ENCODE measurements at places on chromosomes 3 and 15.

DNA sequence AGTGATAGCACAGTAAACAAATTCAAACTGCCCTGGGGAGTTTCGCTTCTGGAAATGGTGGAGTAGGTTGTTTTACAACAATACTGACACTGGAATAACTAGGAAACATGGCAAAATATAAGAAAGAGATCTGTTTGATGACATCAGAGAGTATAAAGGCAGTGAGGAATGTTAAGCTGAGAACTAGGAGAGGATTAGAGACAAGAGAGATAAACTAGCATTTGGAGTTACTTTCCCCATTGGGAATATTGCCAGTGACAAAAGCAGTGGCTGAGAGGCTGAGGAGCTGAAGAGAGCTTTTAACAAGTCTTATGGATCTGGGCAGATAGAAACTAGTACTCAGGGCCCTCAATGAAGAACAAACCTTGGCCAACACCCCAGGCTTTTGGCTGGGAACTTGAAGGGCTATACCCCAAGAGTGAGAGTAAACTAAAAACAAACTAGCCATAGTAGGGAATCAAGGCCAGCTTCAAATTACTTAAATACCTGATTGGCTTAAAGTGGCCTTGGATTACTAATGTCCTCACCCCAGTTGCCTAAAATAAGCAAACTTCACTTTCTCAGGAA, 280.4 kb downstream of the KLF13 start:
- DNase-seq = no peak

DNA sequence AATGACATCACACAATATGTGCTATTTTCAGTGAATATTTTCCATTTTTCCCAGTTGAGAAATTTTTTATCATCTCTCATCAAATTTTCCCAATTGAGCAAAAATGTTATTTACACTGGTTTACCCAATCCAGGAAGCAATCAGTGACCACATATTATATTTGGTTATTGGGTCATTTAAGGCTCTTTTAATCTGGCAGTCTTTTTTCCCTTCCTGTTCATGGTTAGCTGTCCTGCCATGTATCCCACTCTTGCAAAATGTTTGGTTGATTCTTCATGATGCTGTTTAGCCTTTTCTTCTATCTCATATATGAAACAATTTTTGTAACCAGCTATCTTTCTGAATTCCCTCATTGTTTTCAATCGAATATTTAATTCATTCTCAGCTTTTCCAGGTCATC, 626.0 kb downstream of the RBMS3 start:
- DNase-seq = no peak

DNA sequence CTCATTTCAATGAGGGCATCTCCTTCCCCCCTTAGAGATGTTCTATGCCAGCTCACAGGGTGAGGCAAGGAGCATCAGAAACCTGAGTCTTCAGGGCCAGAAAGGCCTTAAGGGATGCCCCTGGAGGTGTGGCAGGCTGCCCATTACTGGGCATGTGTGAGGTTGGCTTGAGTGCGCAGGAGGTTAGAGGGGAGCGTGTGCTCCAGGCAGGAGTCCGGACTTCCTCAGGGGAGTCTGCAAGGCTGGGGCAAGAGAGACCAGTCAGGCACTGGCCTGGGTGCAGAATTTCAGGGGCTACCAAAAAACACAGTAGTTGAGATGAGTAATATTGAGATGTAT, 1.9 kb downstream of the LOXL1 start:
- DNase-seq = no peak

GRCh38 chr15:47998619-47999019, 122.2 kb upstream of the SLC24A5 start:
- no peak for DNase-seq

DNA sequence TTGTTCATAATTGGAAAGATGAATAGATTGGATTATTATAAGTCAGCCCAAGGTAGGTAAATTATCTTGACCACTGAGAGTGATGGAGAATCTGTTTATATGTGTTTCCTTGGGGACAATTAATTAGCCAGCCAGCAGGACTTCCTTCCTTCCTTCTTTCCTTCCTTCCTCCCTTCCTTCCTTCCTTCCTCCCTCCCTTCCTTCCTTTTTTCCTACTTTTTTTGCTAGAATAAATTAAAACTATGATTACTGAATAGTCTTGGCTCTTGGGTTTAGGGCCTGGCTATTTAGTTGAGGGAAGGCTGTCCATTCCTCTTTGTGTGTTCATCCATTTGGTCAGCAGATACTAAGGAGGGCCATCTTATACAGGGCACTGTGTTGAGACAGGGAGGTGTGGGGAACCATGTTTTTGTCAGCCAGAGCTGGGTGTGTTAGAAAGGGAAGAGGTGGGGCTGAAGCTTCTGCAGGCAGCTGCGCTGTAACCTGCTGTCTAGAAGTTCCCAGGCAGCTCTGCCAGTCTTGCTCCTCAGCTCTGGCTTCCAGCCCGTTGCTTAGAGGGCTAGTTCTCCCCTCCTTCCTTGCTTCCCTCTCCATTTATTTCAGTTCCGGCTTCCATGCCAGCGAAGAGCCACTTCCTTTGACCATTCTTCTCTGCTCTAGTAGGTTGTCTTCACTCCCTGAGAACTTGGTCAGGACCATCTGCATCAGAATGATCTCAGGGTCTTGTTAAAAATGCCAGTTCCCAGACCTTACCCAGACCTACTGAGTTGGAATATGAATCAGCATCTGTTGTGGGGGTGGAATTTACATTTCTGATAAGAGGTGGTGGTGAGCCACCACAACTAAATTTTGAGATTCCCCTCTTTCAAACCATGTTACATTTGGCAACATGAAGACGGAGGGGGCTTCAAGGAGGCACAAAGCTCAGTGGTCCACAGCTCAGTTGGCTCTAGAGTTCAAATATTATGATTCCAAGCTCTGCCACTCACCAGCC, 113.9 kb downstream of the DGKG start:
- peak; percentile 27 for DNase-seq

- no peak for DNase-seq
These were observed 42.3 kb downstream of the EFHB start for GRCh38 chr3:19891740-19892139.

GRCh38 chr3:78141269-78141668, 1101.4 kb downstream of the ROBO2 start:
- DNase-seq = no peak

DNA sequence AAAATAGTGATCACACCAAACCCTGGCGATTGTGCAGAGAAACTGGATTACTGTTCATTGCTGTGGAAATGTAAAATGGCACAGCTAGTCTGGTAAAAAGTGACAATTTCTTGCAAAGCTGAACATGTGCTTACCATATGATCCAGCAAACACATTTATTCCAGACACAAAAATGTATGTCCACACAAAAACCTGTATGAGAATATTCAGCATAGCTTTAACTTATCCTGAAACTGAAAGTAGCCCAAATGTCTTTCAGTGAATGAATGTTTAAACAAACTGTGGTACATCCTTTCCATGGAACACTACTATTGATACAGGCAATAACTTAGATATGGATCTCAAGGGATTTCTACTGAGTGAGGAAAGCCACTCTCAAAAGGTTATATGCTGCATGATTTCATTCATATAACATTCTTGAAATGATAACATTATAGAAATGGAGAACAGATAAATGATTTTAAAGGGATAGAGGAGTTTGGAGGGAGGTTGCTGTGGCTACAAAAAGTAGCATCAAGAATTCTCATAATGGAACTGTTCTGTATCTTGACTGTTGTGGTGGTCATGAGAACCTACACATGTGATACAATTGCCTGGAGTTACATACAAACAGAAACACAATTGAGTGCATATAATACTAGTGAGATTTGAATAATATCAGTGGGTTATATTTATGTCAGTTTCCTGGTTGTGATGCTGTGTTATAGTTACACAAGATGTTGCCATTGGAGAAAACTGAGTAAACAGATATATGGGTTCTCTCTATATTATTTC, 70.7 kb upstream of the DPH6 start:
- no peak for DNase-seq

DNA sequence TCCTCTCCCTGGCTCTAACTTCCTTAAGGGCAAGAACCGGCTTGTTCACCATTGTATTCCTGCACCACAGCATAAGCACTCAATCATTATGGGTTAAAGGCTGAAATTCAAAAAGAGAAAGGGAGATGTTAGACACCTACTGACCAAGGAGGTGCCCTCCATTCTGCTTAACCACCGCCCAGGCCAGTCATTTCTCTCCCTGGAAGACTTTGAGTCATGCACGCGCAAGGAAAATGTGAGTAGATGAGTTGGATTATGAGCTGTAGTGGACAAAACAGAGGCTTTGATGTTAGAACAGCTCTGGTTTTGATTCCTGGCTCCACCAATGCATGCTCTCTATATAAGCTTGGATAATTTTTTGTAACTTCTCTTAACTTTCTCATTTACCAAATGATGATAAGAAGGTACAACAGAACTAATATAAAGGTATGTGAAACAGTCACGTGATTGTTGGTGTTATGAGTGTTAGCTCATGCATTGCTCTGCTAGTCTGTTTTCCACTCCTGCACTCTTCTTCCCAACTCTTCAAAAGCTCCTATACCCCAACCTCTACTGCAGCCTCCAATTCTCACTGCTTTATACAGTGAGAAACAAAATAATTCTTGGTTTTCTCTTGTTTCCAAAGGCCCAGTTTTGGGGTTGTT, 148.4 kb upstream of the ATP11B start:
- no peak for DNase-seq

DNA sequence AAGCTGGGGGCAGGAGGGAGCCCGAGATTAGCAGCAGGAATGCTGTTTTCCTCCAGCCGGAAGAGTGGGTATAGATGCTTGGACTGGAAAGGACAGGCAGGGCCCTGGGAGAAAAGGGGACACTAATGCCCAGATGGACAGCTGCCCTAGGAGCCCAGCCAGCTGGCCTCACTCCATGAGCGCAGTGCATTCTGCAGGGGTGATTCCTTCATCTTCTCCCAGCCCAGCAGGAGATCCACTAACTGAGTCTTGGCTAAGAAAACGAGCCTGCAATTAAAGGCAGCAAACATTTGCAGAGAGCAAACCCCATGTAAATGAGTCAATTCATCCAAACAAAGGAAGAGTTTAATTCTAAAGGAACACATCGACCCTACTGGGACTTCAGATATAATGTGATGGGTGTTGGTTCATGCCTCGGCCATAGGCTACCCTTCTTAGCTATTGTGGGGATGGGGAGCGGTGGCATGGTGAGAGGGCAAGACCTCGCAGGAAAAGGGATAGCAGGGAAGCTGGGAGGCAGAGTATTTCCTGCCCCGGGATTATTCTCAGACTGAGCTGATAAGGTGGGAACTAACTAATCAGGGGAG, 13.3 kb upstream of the MINAR1 start:
- peak; percentile 21 for DNase-seq

DNA sequence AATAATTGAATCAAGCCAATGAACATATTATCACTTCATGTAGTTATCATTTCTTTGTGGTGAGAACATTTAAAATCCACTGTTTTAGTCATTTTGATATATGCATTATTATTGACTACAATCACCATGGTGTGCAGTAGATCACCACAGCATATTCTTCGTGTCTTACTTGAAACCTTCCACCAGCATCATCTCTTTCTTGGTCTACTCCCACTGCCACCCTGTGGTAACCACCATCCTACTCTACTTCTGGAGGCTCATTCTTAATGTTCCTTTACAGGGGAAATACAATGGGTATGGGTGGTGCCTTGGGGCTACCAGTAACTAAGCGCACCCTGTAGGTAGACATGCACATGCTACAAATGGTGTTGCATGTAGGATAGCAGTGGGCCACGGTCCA, 25.4 kb downstream of the PXK start:
- DNase-seq = no peak

- peak; percentile 16 for DNase-seq
These were observed 62.8 kb upstream of the MEX3B start for GRCh38 chr15:82108489-82109078.

- no peak for DNase-seq
These were observed 712 bp upstream of the MME start for GRCh38 chr3:155079468-155079745.

- DNase-seq = peak; percentile 43
These were observed 33.9 kb downstream of the MYO5C start for GRCh38 chr15:52261498-52262242.

GRCh38 chr3:50258029-50258680, 10.8 kb upstream of the SEMA3B start:
- no peak for DNase-seq

- DNase-seq = peak; percentile 78
These were observed 850.3 kb upstream of the CADM2 start for GRCh38 chr3:84108442-84108971.

GRCh38 chr3:146493761-146494160, 24.4 kb upstream of the PLSCR2 start:
- no peak for DNase-seq

- no peak for DNase-seq
These were observed 2.6 kb downstream of the KIF7 start for GRCh38 chr15:89652666-89653065.

- peak; percentile 68 for DNase-seq
These were observed 48.0 kb downstream of the CTNNB1 start for GRCh38 chr3:41247055-41248004.

DNA sequence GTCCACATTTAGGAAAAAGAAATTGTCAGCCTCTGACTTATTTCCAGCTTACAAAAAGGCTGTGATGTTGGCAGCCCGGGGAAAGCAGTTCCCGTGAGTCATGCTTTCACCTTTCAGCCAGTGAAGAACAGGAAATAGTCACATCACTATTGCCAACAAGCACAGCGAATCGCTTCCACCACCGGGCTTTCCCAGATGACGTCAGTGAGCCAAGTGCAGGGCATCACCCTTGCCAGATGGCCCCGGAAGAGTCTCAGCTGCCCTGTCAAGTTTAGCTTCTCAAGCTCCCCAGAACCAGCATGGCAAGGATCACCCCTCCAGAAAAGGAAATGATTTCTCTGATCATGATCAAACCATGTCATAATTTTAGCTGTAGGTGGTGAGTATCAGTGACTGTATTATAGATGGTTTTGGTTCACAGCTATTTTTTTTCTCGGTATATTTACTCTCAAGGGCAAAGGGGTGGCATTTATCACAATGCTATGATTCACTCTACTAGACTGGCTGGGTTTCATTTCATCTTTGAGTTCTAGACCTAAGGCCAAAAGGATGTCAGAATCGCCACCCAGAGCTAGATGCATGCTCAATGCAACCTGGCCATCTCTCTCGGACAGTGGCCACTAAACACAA, 32.9 kb downstream of the B3GNT5 start:
- DNase-seq = peak; percentile 55

- DNase-seq = no peak
These were observed 10.9 kb upstream of the IDH2 start for GRCh38 chr15:90113166-90113565.

GRCh38 chr15:64216730-64217428, 54.1 kb upstream of the PPIB start:
- DNase-seq = peak; percentile 10

DNA sequence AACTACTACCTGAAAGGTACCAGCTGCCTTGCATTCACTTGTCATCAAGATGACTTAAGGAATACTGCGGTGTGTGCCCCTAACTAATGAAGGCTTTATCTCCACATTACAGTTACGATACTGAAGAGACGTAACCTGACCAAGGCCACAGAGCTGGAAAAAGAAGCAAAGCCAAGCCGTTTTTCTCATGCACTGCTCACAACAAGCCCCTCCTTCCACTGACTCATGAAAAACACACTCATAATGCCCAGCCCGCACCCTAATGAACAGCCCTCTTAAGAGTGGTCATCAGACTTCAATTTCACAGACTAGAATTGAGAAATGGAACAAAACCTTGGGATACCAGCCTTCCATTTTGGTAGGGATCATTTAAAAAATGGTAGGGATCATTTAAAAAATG, 11.6 kb downstream of the PSMD6 start:
- no peak for DNase-seq

GRCh38 chr15:74382004-74382816, 14.8 kb upstream of the CYP11A1 start:
- peak; percentile 85 for DNase-seq

- DNase-seq = no peak
These were observed 787 bp upstream of the SLMAP start for GRCh38 chr3:57755368-57755675.

- DNase-seq = no peak
These were observed 11.3 kb downstream of the DUSP7 start for GRCh38 chr3:52044869-52045619.

All from globus pallidus (tissue), 1 donor.